ENCODE measurements at places on chromosomes 7 and 10.
A peak's percentile ranks its signal among the peaks of the same experiment; 100 is the strongest.

DNA sequence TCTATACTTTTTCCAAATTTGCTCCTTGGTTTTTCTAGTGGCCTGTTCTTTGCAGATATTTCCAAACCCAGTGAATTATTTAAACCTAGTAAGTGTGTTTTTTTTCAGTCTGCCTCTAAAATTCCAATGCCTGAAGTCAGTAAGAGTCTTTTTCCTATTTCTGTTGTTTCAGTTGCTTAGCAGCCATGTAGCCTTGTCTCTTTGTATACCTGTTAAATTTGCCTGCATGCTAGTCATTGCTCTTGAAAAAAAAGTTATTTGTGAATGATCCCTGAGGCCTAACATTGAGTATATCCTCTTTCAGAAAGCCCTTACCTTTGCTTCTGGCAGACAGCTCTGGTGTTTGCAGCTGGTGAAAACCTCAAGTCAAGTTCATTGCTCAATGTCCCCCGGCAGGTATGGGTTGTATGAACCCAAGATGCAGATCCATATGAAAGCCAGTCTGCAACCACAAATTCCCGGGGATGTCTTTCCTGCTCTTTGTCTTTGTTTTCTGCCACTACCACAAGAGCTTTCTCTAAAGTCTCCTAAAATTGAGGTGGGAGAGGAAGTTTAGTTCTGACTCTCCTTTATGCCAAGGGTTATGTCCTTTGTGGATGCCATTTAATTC is 35.7 kb downstream of the CH25H start:
- no peak for DNase-seq

GRCh38 chr10:16699435-16700057 is 117.7 kb downstream of the RSU1 start:
- DNase-seq: no peak

DNA sequence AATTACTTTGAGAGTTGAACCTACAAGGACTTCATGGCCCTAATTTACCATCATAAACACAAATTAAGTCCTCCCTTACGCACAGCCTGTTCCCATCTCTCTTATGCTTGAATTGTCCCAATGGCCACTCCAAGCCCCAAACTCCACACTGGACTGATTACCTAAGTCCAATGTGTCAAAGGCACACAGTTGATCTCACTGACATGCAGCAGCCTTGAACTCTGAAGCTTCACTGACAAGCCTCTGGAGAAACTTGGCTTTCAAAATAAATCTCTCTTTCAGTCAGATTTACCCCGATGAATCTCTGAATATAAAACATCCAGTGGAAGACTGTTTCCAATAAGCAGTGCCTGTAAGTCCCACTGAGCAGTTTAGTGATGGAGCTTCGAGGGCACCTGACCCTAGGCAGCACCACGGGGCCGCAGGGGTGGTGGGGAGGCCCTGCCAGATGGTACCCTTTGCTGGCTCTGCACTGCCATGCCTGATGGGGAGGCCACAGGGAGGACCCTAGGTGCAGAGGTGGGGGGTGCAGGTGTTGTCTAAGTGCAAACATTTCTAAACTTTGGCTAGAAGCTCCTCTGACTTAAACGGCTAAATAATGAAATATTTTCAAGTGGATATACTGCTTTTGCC is 3.3 kb upstream of the MAT1A start:
- DNase-seq: no peak

DNA sequence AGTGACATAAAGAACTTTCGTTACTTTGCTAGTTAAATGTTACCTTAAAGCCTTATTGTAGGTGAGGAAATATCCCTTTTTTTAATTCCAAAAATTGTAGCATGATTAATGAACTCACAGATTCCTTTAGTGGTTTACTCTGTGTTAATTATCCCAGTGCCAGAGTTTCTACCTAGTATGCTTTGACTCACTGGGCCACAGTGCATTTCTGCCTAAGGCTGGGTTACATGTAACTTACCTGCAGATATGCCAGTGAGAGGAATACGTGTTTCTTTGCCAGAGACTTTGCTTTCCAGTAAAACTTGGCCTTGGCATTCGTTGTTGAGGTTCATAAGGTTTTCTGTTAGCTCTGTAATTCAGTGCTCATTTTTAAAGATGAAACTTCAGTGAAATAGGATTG is 380.8 kb upstream of the LRGUK start:
- DNase-seq: no peak

DNA sequence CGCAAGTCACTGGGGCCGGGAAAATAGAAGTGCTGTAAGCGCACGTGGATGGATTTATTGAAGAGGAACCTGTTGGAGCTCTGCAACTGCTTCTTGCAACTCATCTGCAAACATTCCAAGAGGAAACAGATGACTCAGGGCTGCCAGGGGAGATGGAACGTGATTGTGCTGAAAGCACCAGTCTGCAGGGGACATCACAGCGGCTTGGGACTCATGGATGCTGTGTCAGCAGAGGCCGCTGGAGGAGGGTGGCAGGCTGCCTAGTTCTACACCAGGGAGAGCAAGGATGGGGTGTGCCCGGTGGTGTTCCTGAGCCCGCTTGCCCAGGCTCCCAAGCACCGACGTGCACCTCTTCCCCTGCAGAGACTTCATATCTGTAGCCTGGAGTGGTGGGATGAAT is 515.7 kb downstream of the TCERG1L start:
- DNase-seq: no peak

GRCh38 chr10:77123330-77123729 is 514.3 kb downstream of the KCNMA1 start:
- DNase-seq: no peak

DNA sequence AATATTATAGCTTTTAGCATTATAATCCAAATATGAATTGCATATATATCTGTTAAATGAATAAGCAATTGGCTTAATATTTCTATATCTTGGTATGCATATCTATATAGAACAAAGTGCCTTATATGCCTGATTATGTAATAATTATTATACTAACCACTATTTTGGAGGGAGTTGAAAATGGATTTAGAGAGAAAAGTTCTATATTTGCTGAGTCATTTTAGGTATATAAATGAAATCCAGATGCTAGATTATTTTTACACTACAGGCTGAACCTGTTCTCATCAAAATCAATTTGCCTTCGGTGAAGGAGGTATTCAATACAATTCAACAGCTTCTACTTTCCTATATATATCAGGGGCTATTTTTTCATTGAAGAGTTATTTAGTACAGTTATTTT is 276.4 kb downstream of the PCLO start:
- no peak for DNase-seq

- DNase-seq: no peak
These were observed 122.4 kb downstream of the SLC16A9 start for GRCh38 chr10:59587083-59587755.

DNA sequence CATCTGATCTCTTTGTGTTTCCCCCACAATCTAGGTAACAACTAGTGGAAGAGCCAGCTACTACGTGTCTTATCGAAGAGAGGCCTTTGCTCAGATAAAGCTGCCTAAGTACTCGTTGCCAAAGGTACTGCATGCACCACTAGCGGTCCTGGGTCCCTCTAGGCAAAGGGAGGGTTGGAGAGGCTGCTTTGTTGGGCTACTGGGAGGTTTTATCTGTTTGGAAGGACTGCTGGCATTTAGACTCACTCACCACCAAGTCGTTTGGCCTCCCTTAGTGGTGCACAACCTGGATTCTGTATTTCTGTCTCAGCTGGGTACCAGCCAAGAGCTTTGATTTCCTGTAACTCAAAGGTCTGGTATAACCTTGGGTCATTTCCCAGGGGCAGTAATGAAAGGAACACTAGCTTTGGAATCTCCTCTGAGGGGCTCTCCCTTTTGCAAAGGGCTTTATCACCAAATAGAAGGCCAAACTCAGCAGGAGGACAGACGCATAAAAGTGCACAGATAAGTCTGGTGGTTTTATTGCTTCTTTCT is 498.3 kb downstream of the SORCS3 start:
- no peak for DNase-seq

- no peak for DNase-seq
These were observed 126.2 kb upstream of the KCTD7 start for GRCh38 chr7:66502230-66503035.

DNA sequence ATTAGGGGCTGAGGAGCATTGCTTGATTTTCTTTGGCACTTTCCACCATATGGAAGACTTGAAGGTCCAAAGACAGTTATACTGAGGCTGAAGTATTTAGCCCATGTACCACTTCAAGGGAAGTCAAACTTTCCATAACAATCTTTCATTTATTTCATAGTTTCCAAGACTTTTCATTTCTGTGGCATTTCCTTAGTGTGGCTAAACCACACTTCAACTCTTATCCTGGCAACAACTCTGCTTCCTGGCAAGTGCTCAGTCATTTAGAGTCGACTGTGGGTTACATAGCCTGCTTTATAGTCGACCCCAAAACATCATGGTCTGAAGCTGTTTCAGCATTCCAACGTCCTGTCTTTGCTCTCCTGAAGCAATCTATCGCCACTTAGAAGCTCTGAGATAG is 343.0 kb upstream of the SEMA3D start:
- no peak for DNase-seq

GRCh38 chr7:82722946-82723345 is 279.4 kb upstream of the CACNA2D1 start:
- no peak for DNase-seq

GRCh38 chr7:51082096-51082840 is 234.3 kb downstream of the COBL start:
- no peak for DNase-seq

- no peak for DNase-seq
These were observed 11.7 kb upstream of the EEPD1 start for GRCh38 chr7:36141351-36141750.

GRCh38 chr7:137717811-137718271 is 128.9 kb downstream of the DGKI start:
- DNase-seq: peak; percentile 21

DNA sequence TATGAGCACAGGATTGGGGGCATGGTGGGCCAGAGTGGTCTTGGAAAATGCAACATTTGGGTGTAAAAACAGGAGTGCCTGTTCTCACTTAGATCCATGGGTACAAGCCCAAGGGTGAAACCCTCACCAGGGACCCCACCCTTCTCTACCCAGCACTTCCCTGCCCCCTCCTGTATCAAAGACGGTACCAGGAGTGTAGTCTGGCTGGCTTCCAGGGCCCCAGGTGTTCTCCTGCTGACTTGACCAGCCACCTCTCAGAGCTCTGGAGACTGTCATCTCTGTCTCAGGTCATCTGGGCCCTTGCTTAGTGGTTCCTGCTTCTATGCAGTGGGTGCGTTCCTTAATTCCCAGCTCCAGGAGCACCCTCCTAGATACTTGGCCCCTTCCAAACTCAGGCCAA is 447.2 kb downstream of the LRMDA start:
- DNase-seq: no peak

- no peak for DNase-seq
These were observed 773.4 kb downstream of the CNTNAP2 start for GRCh38 chr7:146889806-146890555.

GRCh38 chr7:139702811-139703486 is 74.8 kb downstream of the HIPK2 start:
- DNase-seq: peak; percentile 78

- no peak for DNase-seq
These were observed 187.9 kb downstream of the PLXDC2 start for GRCh38 chr10:20004087-20004523.

DNA sequence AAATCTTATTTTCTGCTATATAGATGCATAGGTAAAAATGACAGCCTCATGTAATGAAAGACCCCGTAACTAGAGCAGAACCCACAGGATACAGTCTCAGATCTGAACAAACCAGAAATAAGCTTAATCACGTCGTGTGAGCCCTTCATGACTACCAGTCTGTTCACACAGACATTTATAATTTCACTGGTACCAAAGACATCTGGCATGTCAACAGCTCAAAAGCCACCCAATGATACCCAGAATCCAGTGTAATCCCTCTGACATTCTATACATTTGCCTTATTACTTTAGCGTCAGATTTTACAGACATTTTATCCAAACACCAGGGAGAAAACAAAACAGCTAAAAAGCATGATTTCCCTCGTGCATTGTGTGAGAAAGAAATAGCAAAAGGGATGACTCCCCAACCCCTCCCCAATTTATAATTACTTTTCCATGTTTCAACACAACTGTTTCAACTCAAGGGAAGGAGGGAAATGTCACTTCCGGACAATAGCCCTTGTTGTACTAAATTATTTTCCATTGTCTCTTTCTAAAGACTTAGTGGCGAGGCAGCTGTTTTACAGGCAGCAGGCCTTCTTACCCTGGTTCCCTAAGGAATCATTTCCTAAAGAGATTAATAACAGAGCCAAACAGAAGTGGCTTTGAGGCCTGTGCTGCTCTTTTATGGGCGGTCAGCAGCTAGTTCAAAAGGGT is 33.2 kb downstream of the DOCK4 start:
- DNase-seq: no peak

DNA sequence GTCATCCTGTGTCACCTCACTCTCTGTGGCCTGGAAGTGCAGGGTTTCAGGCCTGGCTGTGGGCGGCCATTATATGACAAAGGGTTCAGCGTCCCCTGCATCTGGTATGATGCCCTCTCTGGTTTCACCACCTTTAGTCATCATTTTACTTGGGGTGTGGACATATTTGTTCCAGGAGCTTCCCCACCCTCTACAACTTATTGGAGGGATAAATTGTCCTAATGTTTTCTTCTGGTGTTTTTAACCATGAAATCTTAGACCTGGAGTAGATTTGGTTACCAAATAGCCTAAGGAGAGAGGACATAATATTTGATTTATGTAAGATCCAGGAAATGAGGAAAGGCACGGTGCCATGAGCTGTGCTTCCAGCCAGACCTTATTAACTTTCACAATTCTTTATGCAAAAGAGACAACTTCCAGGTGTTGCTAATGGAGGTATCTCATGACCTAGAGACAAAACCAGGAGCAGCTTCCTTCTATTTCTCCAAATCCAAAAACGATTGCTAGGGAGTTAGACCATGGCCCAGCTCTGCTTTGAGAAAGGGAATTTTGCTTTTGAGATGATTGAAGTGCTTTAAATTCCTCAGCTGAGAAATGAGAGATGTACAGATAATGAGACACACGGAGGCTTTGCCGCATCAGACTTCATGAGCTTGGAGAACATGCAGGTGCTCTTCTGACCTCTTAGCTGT is 20.9 kb downstream of the WBP1L start:
- no peak for DNase-seq

- no peak for DNase-seq
These were observed 141.7 kb upstream of the SHH start for GRCh38 chr7:155953781-155954549.

GRCh38 chr10:78634835-78635234 is 433.9 kb upstream of the ZMIZ1 start:
- no peak for DNase-seq

GRCh38 chr10:79387466-79387973 is 40.3 kb downstream of the PPIF start:
- DNase-seq: peak; percentile 29

- DNase-seq: no peak
These were observed at the start of gene ZRANB1 for GRCh38 chr10:124941823-124942222. TSS of gene ZRANB1 (plus strand) at chr10:124942123. CDS start at chr10:124942494, 371 bp downstream.

- DNase-seq: no peak
These were observed 46.1 kb downstream of the WIPF3 start for GRCh38 chr7:29852457-29852856.

GRCh38 chr10:34758447-34758996 is 56.6 kb downstream of the PARD3 start:
- no peak for DNase-seq

GRCh38 chr7:76262683-76263402 is 39.6 kb upstream of the HSPB1 start:
- peak; percentile 67 for DNase-seq
